Stimulated activated CD4-positive, alpha-beta T cell treated with anti-CD3 and anti-CD28 coated beads, Interleukin-12 subunit alpha, Interleukin-12 subunit beta, amount 100 ng/mL, for 4 hours (primary cell): ENCODE measurements at places on chromosomes 13 and 19.

DNA sequence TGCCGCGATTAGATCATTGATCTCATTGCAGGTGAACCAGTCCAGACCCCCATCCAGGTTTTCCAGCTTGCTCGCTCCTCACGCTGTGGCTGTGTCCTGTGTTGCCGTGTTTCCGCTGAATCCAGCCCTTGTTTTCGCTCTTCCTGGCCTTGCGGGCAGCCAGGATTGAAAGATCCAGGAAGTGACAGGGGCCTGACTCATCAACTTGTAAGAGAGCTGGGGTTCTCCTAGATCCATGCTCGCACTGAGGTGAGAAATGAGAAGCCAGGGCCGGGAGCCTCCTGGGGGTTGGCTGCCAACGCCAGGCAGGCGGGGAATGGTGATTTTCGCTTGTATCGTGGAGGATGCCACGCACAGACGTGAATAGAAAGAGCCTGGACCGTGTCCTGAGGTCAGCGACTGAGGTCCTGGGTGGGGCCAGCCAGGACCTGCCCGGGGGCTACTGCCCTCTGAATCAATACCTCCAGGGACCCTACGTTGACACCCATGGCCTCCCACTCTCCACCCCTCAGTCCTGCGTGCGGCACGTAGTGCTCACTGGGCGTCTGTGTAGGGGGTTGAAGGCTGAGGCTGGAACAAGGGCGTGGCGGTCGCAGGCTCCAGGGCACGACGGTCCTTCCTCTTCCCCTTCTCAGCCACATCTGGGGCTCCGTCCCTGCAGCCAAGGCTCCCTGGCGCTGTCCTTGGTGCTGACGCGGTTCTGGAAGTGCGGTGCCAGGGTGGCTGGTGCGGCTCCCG is 7.3 kb upstream of the PTPRH start:
- DNase-seq = peak; percentile 50

GRCh38 chr13:45882626-45883025 is 31.1 kb upstream of the SIAH3 start:
- no peak for DNase-seq

GRCh38 chr19:35206379-35206778 is 22.2 kb downstream of the FAM187B start:
- DNase-seq = no peak

GRCh38 chr19:40143612-40144011 is 47.6 kb upstream of the MAP3K10 start:
- DNase-seq = no peak

GRCh38 chr19:13459351-13459750 is 46.9 kb downstream of the CACNA1A start:
- no peak for DNase-seq

DNA sequence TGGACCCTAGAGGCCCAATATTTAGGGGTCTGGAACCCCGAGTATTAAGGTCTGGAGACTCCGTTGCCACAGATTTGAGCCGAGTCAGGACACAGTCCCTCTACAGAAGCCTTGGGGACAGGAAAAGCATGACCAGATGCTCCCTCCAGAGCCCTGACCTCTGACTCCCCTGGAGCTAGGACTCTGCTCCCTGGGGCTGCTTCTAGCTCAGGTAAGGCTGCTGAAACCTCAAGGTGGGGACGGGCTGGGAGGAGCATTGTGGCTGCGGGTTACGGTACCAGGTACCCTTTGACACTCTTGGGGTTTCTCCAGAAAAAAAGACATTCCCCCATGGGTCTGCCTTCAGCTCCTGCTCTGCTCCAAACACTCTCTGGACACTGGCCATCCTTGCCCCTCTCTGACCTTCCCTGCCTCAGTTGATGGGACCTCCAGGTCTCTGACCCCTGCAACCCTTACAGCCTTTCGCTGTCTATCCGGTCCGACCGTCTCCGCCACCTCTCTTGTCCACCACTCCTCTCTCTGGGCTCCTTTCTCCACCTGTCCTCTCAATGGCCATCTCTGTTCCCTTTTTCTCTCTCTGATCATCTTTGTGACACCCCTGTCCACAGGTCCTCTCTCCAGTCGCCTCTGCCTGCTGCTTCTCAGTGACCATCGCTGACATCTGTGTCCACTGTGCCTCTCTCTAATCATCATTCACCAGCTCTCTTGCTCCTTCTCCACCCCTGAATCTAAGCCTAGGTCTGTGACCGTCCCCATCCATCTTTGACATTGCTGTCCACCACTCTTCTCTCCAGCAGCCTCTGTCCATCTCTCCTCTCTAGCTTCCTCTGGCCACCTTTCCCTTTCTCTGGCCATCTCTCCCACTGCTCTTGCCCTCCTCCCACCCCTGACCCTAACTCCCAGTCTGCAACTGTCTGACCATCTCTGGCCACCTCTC is 1.4 kb downstream of the LRFN3 start:
- no peak for DNase-seq

GRCh38 chr19:7545300-7545699 is 9.8 kb downstream of the PNPLA6 start:
- no peak for DNase-seq

DNA sequence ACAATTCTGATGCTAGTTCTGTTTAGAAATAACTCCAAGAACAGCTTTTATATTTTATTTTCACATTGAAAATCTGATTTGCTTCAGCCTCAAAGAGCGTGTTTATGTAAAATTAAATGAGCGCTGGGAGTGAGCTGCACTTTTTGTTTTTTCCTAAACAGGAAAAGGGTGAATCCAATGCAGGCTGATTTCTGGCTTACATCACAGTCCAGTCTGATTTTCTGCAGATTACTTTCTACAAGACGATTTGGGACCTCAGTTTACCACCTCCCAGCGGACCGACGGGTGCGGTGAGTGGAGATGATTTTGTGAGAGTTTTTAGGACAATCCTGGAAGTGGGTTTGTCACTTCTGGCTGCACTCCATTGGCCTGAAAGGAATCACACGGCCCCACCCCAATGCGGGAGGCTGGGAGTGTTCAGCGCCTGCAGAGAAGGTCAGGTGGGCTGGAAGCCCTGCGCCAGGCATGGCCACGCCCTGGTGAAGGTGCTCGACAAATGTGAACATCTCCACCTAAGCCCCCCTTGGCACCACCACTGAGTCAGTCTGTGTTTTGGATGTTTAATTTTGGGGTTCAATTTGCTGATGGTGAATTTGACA is 90.1 kb downstream of the ANKRD10 start:
- no peak for DNase-seq

GRCh38 chr13:36639610-36640009 is 34.2 kb upstream of the SERTM1 start:
- DNase-seq = no peak

GRCh38 chr19:4139614-4140236 is 13.7 kb upstream of the CREB3L3 start:
- DNase-seq = peak; percentile 90
